Naive B cell (primary cell): ENCODE measurements at places on chromosomes 6 and 20. TPM values are rescaled to one million over a fixed set of nuclear protein-coding genes. Genes with fewer than 3 reads are reported as not detected.
A peak's percentile ranks its signal among the peaks of the same experiment; 100 is the strongest.

DNA sequence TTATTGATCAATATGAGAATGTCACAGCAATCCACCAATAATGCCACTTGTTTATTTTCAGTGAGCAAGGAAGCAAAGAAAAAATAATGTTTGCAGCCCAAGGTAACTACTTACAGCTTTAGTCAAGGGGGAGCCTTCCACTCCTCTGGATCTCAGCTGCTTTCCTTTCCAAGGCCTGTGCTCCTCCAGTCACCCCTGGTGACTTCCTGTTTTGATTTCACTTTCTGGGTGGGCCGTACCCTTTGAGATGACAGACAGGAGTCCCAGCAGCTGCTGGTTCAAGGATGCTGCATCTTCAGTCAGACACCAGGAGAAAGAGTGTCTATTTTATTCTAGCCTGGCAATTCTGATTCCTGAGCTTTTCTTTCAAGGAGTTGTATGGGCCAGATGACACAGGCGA is 5.6 kb upstream of the VNN2 start:
- peak; percentile 64 for DNase-seq
- peak overlapping the region; percentile 48 for H3K27ac ChIP-seq
- H3K36me3 ChIP-seq = no peaks in the 10 kb centered on the region
- H3K4me3 ChIP-seq = peak overlapping the region; percentile 85
- H3K4me1 ChIP-seq = peaks cover 42% of the 10 kb centered on the region
- no peaks in the 10 kb centered on the region for H3K27me3 ChIP-seq

DNA sequence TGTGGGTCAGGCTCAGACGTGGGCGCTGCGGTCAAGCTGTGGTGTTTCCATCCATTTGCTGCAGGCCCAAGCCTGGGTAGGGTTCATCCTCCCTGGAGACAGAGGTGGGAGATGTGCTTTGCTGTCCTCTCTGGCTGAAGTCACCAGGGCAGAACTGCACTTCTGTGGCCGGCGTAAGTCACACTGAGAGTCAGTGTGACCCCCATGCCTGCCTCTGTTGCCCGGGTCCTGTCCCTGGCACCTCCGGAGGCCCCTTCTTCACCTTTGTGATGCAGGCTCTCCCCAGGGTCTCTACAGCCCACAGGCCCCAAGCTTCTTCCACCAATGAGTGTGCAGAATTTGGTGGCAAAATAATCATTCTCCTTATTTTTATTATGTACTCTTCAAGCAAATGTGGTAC is 53.8 kb upstream of the DACT2 start:
- no peak overlapping the region for H3K27ac ChIP-seq
- no peak overlapping the region for H3K4me3 ChIP-seq
- no peaks in the 10 kb centered on the region for H3K4me1 ChIP-seq
- peaks cover 3% of the 10 kb centered on the region for H3K27me3 ChIP-seq

- DNase-seq = no peak
- no peaks in the 10 kb centered on the region for H3K36me3 ChIP-seq
- no peak overlapping the region for H3K4me3 ChIP-seq
- no peak overlapping the region for H3K27ac ChIP-seq
Measured at GRCh38 chr6:1997702-1998101, 247.7 kb downstream of the GMDS start.

GRCh38 chr6:46653439-46654195 is 842 bp downstream of the SLC25A27 start:
- H3K27ac ChIP-seq = no peak overlapping the region
- peaks cover 13% of the 10 kb centered on the region for H3K4me1 ChIP-seq
- no peaks in the 10 kb centered on the region for H3K36me3 ChIP-seq

- DNase-seq = no peak
- no peaks in the 10 kb centered on the region for H3K4me1 ChIP-seq
- no peaks in the 10 kb centered on the region for H3K36me3 ChIP-seq
- no peaks in the 10 kb centered on the region for H3K27me3 ChIP-seq
Measured at GRCh38 chr6:5478380-5478779, 217.1 kb downstream of the FARS2 start.

DNA sequence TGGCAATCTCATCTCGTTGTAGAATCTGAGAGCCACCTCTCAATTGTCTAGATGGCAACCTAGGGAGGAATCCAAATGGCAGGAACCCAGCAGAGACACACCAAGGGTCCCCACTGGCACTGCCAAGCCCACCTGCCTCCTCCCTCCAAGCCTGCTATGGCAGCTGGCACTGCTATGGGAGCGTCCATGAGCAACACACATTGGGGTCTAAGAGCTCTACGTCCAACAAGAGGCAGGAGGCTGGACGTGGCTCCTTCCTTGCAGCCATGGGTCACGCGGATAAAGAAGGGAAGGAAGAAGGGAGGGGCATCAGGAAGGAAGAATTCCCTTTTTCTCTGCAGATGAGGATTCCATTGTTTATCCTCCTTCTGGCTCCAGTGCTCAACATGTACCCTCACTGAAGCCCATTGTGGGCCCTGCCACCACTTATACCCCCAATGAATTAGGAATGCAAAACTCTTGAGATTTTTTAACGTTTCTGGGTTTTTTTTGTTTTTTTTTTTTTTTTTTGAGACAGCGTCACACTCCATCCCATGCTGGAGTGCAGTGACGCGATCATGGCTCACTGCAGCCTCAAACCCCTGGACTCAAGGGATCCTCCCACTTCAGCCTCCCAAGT is 17.3 kb downstream of the ATP9A start:
- no peak overlapping the region for H3K4me3 ChIP-seq
- H3K27ac ChIP-seq = no peak overlapping the region
- no peak for DNase-seq

GRCh38 chr6:51513891-51514747 is 573.3 kb downstream of the PKHD1 start:
- H3K36me3 ChIP-seq = no peaks in the 10 kb centered on the region
- no peak overlapping the region for H3K27ac ChIP-seq
- no peaks in the 10 kb centered on the region for H3K4me1 ChIP-seq
- no peak overlapping the region for H3K4me3 ChIP-seq
- no peaks in the 10 kb centered on the region for H3K27me3 ChIP-seq

TMEM170B gene
- polyA plus RNA-seq = 0.30 TPM
